Erythroblast (primary cell): ENCODE measurements at places on chromosomes 11 and 22.
A peak's percentile ranks its signal among the peaks of the same experiment; 100 is the strongest.

DNA sequence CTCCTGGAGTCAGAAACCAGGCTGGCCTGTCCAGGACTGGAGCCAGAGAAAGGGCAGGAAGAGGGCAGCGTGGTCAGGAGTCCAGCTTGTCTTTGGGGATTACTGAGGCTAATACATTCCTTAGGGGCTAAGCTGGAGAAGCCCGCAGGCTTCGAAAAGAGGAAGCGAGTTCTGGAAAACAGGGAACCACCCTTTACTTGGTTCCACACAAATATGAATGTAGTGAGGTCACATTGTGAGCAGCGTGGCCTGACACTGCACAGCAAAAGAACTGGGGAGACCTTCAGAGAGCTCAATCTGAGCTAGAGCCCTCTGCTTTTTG is 132.3 kb downstream of the CEP164 start:
- DNase-seq, result no peak

GRCh38 chr11:130197386-130198035 is 37.9 kb downstream of the ST14 start:
- DNase-seq, result no peak

DNA sequence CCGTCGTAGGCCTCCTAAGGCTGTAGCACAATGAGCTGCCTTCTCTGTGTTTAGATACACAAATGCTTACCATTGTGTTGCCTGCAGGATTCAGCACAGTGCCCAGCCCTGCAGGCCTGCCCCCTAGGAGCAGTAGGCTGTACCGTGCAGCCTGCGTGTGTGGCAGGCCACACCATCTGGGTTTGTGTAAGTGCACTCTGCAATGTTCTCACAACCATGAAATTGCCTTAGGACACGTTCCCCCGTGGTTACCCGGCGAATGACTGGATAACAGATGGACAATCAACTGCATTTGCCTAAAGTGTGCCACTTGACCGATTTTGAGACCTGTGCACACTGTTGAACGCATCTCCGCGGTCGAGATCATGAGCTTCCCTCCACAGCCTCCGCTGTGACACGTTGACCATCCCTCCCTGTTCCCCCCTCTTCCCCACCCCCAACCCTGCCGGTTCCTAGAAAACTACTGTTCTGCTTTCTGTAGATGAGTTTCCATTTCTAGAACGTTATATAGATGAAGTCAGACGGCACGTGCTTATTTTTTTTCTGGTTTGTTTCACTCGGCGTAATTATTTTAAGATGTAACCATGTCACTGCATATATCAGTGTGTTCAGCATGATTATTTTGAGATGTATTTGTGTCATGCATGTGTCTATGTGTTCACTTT is 22.2 kb upstream of the CTSD start:
- DNase-seq, result no peak

DNA sequence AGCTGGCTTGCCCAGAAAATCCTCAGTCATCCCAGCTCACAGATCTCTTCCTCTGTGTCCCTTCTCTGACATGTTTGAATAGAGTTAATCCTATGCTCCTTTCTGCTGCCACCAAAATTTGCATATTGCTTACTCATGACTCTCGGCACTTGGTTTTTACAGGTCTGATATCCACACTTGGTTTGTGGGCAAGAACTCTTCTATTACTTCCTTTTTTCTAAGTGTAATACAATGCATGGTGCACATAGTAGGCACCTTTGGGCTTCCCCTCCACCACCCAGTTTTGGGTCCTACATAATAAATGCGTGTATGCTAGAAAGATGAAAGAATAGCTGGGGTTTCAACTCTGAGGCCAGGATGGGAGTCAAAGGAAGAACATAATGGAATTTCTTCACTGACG is 69.7 kb upstream of the GRK3 start:
- DNase-seq, result no peak

DNA sequence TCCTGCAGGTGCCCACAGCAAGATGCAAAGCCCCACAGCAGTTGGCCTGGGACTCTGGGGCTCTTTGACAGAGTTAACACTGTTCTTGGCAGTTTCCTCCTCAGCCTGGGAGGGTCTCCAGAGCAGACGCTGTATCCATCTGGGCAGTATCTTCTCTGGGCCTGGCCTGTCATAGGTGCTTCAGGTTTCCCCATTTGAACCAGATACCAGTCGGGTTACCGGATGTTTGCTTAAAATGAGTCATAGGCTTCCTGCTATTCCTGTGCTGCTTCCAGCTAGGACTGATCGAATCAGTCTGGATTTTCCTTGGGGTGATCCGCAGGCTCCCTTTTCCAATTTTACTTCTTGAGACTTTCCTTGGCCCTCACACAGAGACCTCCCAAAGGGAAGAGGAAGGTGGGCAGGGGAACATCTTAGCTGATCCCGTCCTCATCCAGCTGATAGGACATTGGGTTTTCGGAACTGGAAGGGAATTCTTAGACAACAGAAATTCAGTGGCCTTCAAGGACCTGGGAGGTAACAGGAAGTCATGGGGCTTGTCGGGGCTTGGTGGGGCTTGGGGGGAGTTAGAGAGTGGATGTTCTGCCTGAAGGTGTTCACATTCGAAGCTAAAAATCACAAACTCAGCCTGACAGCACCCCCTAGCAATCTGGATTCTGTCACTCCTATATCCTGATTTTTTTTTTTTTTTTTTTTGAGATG is 2.4 kb upstream of the RANGAP1 start:
- no peak for DNase-seq

DNA sequence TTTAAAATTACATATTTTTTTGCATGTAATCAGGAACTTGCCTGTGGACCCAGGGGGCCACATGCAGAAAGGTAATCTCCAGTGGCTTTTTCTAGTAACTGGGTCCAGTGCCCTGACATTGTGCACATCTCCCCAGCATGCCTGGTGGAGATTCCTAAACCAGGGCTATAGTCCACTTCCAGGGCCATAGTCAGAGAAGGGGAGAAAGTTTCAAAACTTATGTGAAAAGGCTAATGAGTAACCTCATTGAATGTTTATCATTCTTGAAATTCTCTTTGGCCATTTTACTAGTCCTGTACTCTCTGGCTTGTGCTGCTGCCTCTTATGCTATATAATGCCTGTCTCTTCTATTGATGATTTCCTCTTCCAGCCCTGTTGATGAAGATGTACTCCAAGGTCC is 47.8 kb downstream of the BARX2 start:
- DNase-seq, result no peak

DNA sequence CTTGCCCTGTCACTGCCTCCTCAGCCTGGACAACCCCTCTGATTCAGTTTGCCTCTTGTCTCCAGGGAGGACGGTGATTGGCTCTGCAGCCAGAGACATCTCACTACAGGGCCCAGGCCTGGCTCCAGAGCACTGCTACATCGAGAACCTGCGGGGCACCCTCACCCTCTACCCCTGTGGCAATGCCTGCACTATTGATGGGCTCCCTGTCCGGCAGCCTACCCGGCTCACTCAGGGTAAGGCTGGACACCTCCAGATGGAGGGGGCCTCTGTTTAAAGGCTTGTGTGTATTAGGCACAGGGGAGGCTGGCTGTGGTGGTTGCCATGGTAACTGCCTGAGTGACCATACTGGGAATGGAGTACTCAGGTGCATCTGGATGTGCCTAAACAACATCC is 8.6 kb downstream of the PHLDB1 start:
- DNase-seq, result no peak

DNA sequence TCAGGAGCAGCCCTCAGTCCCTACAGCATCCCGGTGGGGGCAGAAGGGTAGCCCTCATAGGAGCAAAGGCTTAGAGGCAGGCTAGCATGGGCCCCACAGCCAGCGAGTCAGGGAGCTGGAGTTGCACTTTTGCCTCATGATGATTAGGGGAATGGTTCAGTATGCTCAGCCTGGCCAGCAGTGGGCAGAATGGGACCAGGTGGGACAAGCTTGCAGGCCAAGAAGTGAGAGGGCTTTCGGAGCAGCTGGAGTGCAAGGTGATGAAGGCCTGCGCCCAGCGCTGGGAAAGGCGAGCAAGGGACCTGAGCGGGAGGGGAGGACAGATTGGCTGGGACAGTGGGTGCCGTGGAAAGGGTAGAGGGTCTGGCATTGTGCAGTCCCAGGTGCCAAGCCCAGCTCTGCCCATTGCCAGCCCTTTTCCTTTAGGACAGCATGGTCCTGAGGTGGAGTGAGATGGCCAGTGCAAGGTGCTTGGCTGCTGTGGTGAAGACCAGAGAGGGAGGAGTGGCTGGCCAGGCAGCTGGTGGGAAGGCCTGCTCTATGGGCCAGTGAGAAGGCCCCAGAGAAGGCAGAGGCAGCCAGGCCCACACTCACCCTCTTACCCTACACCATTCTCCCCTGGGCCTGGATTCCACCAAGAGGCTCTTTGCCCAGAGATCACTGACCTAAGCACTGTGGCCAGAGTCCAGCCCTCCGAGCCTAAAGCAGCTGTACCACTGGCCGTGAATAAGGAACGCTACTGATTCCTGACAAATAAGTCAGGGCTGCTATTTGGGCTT is 47.9 kb upstream of the SUSD2 start:
- no peak for DNase-seq

GRCh38 chr11:15590132-15590531 is 475.4 kb downstream of the INSC start:
- DNase-seq, result no peak

- no peak for DNase-seq
Observed at GRCh38 chr11:57276169-57276970, 39.3 kb upstream of the APLNR start.

GRCh38 chr11:3920148-3920852 is 64.8 kb downstream of the STIM1 start:
- DNase-seq, result peak; percentile 91
